ENCODE measurements at places on chromosomes 1 and 21. TPM values are rescaled to one million over a fixed set of nuclear protein-coding genes. Genes with fewer than 3 reads are reported as not detected.

DNA sequence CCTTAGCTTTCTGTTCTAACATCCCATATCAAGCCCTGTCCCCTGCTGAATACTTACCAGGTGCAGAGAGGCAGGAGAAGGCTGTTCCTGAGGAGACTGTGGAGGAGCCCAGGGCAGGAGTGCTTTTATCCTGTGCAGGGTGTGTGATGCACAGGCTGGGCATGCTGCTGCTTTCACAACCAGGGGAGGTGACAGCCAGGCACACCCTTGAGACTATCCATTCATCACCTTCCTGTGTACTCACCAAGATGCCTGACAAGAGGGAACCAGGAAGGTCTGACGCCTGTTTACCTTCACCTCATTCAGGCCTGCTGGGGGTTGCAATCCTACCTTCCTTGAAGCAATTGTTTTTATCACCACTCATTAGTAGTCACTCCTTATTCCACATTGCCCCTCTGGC, at the start of gene LCE3E:
TSS of gene LCE3E (minus strand) at position 100 of the 400 bp plus-strand sequence. CDS start 572 bp downstream, outside the sequence.
- no peak for DNase-seq

DNA sequence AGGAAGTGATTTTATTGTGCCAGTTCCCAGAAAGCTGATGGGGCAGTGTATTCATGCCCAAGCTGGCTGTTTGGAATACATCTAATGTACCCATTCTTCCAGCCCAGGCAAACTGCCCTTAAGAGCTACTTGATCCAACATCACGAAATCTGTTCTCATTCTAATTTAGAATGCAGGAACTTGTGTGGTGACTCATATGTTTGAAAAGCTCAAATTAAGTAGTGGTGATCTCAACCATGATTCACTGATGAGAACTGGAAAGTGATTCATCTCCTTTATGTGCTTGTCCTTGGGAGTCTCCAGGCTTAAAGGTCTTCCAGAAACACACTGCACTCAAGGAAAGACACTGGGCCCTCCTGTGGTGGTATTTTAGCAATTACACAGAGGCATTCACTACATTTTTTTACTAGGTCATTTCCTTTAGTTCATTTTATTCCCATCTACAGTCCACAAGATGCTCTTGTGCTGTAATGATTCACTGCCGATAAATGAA, 65.4 kb downstream of the RPE65 start:
- peak; percentile 98 for DNase-seq

- DNase-seq = no peak
Observed at GRCh38 chr1:208069317-208069716, 158.4 kb upstream of the CD34 start.

- peak; percentile 33 for DNase-seq
Observed at GRCh38 chr1:13725714-13726175, 25.8 kb downstream of the PRDM2 start.

- no peak for DNase-seq
Observed at GRCh38 chr1:224722838-224723237, 106.7 kb downstream of the CNIH3 start.

DNA sequence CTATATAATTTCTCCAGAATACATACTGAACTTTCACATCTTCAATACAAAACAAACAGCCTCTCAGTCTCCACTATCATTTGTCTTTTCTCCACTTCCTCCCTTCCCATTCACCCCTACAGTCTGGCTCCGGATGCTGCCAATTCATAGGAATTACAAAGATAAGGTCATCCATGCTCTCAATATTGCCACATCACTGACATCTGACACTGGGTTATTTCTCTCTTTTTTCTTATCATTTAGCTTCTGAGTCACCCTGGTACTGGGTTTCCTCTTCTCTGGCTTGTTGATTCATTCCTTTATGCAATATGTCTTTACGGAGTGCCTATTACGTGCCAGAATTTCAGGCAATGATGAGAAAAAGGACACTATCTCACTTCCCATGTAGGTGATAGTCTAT, 3.1 kb upstream of the SH3BP5L start:
- DNase-seq = peak; percentile 81

DNA sequence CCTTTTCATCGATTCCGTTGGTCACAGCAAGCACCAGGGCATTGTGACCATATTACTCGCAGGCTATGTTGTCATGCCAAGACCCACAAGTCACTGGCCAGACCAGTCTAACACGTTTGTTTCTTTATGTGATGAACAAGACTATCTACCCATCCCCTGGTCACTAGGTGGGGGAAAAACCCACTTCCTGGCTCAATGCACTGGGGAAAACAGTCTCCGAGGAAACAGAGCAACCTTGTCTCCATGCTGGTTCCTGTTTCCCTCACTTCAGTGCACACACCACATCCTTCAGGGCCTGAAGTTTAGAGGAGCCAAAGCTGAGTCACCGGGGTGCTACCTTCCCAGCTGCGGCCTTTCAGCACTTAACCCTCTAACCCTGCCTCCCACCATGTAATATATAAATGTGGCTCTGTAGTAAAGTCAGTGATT, 20.9 kb downstream of the ERICH3 start:
- DNase-seq = no peak

GRCh38 chr1:16233431-16233830, 3.6 kb downstream of the CPLANE2 start:
- DNase-seq = no peak

- no peak for DNase-seq
Observed at GRCh38 chr1:89451011-89451410, 73.6 kb upstream of the LRRC8B start.

DNA sequence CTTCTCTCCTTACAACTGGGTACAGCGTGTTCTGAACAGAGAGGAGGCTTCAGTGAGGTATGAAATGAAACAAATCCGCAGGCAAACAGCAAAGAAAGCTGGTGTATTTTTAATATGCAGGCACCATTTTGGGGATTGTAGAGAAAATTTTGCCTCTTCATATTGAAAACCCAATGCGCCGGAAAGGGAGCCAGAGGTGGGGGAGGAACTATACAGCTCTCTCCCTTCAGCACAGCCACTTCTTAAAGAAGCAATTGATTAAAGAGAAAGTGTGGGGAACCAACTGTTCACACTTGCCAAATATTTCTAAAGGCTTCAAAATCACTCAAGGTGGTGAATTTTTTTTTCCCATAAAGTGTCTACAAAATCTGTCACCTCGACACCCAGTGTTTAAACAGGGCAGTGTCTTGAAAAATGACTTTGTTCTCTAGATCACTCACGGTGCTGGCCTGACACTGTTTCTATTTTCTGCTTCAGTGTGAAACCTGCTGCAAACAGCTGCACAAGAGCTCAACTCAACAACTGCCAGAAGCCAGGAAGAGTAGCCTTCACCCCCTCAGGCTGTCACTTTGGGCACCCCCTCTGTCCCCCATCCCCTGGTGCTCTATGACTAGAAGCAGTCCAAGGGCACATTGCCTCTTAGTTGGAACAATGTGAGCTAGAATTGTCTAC, 123.8 kb upstream of the CTTNBP2NL start:
- no peak for DNase-seq

DNA sequence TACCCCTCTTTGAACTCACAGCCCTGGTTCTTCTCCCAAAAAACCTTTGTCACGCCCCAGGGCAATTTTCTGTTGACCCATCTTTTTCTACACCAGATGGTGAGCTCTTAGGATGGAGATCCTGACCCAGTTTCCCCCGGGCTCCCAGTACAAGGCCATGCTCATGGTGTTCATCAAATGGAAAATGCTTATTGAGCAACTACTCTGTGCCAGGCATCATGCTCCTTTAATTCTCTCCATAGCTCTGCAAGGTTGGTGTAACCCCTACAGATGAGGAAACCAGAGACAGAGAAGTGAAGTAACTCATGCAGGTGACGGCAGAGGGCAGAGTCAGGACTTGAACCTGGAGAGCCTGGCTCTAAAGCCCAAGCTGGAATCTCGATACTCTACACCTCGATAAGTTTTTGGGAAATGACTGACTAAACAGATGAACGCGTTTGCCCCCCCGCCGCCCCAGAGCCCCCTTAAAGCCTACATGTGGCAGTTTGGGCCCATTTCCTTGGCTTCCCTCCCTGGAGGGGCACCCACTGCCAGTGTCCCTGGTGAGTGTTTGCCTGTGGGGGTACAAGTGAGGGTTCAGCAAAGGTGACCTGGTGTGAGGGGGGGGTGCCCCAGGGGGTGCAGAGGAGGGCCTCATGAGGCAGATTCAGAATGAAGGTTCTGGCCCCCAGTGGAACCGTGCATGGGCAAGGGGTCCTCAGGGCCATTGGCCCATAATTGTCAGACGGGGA, 30.2 kb upstream of the RUNX3 start:
- no peak for DNase-seq

- DNase-seq = peak; percentile 10
Observed at GRCh38 chr1:67771749-67772148, 61.5 kb downstream of the GNG12 start.

DNA sequence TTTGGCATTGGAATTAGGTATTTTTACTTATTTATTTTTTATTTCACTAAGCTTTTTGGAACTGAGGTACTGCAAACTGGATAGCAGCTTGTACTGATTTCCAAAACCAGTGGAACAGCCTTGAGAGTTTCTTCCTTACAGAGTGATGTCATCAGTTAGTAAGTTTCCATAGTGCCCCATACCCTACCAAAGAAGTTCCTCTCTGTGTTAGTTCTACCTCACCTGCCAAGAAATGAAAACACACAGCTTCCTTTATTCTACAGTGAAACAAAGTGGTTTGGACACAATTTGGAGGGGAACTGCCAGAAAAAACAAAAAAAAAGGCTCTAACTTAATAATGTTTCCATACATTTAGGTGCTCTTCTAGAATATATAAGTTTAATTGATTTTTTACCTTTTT, 430.9 kb upstream of the ADGRL2 start:
- no peak for DNase-seq

DNA sequence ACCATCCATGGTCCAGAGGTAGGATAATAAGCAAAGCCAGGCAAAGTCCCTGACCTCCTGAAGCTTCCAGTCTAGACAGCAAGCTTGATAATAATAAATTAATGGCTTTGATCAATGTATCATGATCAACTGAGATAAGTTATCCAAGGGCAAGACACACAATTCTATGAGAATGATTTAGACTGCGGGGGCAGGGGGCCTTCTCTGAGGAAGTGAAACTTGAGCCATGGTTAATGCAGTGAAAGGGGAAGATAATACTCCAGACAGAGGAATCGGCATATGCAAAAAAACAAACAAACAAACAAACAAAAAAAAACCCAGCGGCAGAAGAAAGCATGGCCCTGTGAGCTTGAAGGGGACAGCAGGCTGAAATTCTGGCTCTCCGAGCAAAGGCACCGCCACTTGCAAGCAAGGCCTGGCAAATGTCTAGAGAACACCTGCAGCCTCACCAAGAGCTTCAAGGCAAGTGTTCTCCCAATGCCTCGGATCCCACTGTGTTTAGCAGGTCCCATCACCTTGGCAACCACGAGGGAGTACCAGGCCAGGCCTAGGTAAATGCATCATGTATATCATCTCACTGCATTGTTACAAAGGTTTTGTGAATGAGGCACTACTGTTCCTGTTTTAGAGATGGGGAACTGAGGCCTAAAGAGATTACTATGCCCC, 24.9 kb downstream of the CSMD2 start:
- no peak for DNase-seq

DNA sequence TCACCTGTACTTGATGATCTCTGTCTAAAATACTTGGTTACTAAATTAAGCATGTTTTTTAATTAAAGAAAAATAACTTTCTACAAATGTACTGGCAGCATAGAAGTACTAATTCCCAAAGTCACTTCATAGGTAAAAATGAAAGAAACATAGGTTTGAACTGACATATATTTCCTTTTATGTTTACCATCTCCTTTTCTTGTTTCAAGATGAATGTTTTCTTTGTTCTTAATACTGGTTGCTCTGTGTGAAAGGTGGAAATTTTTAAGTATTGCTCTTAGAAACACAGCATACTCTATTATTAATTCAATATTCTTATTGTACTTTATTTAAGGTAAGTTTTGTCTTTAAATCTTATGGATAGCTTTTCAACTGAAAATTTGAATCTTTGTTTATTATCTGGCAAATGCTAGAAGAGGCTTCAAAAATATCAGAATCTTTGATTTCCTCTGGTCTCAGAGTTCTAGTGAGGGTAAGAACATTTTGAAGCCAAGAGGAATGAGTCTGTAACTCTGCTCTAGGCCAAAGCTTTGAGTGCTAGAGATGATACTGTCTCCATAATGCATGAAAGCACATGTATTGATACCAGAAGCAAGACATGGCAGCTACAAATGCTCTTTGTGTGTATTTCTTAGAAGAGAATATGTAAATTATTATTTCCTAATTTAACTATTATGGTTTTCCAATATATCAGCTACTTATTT, 18.2 kb downstream of the RRP15 start:
- no peak for DNase-seq

The SLC44A5 gene
- 1.6 TPM for total RNA-seq

The EPHA8 gene
- not detected for total RNA-seq

The USH2A gene
- total RNA-seq = not detected

The DMRTA2 gene
- not detected for total RNA-seq

The BSND gene
- total RNA-seq = not detected
